ENCODE measurements at places on chromosomes 13 and 19.
A peak's percentile ranks its signal among the peaks of the same experiment; 100 is the strongest.

- peak; percentile 43 for DNase-seq
Measured at GRCh38 chr13:98103942-98104880, 38.7 kb upstream of the FARP1 start.

DNA sequence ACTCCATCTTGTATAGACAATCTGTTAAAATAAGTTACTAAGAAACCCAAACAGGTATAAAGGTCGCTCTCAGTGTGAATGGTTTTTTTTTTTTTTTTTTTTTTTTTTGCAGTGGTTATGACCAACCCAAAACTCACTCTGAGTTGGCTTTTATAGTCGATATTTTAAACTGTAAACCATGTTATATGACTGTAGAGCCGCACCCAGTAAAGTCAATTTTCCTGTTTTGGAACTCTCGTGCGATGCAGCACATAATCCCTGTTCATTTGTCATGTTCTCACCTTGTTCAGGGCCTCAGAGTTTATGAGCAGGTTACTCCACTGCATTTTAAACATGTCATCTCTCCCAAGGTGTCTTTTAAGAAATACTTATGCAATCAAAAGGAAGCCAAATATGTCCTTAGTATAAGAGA is 112.5 kb downstream of the KLF5 start:
- no peak for DNase-seq

DNA sequence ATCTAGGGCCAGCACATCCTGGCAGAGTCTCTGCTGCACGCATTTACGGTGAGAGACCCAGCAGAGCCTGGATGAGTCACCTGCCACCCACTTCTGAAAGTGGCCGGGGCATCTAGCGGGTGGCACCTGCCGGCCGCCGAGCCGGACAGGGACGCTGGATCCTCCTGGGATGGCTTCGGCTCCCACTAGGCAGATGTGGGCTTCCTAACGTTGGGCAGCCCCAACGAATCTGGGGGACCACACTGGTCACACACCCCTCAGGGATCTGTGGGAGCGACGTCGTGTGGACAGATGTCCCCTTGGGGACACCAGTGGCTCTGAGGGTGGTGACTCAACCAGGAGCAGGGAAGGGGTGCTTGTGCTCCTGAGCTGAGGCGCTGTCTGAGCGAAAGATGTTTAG is 32.2 kb downstream of the TMEM255B start:
- no peak for DNase-seq

DNA sequence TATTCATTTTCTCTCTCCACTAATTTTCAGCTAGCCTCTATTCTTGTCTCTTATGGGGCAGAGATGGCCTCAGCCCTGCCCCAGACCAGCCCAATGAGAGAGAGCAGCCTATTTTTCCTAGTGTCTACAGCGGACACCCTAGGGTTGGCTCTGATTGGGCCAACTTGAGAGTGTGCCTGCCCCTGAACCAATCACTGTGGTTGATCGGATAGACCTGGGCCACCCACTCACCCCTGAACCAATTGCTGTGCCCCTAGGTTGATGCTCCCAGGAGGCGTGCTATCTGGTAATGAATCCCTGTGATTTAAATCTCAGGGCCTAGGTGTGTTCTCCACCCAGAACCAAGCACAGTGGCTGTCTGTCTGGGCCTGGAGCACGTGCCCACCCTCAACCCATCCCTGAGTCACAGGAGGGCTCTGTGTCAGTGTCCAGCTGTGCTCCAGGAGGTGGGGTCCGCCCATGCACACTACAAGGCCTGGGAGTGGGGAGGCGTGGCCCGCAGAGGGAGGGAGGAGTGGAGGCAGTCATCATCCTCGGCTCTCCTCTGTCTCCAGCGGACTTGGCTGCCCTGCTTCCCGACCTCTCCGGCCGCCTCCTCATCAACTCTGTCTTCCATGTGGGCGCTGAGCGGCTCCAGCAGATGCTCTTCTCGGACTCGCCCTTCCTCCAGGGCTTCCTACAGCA is 14.9 kb upstream of the SCN1B start:
- DNase-seq: peak; percentile 90

DNA sequence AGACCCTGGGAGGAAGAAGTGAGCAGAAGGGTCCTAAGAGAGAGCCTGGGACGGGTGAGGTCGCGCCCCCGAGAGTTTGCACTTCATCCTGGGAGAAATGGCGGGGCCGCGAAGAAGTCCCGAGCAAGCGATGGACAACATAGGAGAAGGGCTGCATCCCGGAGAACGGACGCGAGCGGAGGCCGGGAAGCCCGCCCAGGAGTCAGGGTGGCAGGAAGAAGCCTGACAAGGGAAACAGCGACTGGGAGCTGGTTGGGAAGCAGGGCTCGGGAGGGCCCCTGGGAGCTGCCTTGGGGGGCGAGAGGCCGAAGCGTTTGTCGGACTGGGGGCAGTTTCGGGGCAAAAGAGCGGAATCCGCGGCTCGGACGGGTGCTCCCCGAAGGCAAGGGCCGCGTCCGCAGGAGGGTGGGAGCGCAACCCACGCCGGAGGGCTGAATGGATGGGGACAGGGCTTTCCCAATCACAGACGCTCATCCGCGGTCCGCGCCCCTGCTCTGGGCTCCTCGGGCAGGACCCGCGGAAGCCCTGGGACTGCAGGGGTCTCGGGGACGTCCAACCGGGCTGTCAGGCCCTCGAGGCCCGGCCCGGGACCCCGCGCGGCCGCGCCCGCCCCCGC is 469 bp downstream of the ABHD17A start:
- DNase-seq: no peak

GRCh38 chr13:74015137-74015536 is 119.1 kb downstream of the KLF12 start:
- DNase-seq: peak; percentile 35

DNA sequence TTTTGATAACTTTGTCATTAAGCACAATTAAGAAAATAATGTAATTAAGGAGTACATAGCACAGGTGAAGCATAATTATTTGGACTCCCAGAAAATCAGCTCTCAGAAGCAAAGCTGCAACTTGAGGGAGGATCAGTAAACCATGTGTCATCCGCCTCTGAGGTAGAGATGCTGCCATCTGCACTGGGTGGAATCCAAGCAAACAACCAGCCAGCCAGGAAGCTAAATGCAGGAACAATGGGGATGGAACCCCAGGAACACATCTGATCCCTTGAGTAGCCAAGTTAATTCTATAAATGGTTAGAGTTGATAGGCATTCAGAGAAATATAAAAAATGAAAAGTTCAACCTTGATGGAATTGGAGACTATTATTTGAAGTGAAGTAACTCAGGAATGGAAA is 520.2 kb downstream of the RFC3 start:
- no peak for DNase-seq

DNA sequence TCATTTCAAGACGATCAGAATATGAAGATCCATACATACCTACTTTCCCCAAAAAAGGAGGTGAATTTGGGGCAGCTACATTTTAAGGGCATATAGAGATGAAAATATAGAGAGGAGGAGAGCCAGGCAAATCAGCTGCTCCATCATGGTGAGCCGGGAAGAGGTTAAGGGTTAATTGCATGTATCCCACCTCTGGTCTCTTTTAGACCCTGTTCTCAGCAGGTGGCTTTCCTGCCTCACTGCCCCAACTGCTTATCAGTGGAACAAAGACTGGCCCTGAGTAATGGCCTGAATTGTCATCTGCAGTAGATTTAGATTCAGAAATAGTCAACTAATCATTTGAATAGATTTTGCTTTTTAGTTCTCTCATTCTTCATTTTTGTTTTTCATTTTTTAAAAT is 206.6 kb downstream of the SPRY2 start:
- DNase-seq: no peak

GRCh38 chr13:25171517-25172302 is at the start of gene AMER2:
AMER2 (minus strand) TSS chr13:25172288; CDS start chr13:25171619, 669 bp downstream.
- DNase-seq: peak; percentile 11

DNA sequence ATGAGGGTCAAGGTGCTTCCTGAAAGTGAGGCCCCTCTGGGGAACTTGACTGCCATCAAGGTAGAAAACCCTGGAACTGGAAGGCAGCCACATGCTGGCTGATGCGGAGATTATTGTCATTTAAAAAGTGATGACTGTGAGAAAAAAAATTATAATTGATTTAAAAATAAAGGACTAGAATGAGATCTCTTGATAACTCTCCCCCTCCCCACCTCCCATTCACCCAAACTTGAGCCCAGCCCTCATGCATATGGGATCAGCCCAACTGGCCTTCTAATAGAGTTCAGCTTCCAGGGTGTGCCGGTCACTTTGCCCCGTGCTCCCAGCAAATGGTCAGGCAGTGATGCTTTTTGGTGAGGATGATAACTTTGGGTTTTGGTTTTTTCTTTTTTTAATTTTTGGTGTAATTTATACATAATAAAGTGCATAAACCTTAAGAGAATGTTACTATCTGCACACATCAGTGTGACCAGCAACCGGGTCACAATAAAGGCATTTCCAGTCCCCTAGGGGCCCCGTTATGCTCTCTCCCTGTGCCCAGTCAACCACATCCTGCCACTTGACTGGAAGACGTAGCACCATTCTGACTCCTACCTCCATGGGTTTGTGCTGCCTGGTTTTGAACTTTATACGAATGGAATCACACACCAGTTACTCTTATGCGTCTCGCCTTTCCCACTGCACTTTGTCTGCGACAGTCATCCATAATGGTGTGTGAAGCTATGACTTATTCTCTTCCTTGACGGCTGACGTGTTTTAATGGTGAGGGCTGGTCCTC is 187.9 kb downstream of the USP12 start:
- no peak for DNase-seq

DNA sequence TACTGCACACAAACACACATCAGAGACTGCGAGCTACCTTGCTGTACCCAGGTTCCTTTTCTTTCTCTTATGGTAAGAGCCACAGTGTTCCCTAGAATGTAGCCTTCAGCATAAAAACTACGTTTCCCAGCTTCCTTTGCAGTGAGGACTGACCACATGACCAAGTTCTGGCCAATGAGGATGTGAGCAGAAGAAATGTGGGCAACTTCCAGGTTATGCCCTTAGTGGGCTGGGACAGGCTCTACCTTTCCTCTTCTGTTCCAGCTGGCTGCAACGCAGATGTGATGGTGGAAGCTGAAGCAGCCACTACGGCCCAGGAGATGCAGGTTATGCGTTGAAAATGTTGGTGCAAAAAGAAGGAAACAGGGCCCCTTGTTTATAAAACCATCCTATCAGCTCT is 27.5 kb downstream of the VRK3 start:
- DNase-seq: peak; percentile 30

GRCh38 chr13:109712124-109712722 is 74.2 kb downstream of the IRS2 start:
- DNase-seq: no peak

DNA sequence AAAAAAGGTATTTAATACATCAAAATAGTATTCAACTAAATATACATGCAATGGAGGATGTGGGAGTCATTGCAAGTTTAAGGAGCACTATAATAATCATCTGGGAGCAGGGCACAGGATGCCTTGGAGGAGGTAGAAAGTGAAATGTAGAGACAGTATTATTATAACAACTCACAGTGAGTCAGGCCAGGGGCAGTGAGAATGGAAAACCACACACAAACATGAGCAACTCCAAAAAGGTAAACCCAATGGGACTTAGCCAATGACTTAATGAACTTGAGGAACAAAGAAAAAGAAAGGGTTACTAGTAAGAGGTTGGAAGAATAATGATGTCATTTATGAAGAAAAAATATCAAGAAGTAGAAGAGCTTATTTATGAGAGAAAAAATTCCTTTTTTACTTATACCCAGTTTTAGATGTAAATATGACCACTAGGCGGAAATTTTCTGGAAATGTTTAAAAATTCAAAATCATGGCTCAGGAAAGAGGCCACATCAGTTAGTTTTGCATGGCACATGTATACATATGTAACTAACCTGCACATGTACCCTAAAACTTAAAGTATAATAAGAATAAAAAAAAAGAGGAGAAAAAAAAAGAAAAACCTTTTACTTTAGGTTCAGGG is 389.3 kb downstream of the SUCLA2 start:
- DNase-seq: peak; percentile 75

DNA sequence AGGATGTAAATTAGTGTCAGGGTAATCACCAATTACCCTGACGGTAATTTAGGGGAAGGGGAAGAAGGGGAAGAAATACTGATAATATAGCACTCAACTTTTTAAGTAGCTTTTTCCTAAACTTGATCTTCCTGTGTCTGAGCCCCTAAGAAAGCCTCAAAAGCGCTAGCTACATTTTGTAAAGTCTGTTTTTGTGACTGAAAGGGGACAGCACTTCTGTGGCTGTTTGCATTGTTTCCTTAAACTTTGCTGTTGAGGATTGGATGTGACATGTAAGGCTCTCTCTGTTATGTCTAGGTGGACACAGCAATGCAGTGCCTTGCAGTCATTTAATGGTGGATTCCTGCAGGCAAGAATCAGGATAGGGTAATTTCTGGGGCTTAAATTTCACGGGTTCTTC is 42.8 kb downstream of the SPATA13 start:
- no peak for DNase-seq

GRCh38 chr13:38969187-38969586 is 21.4 kb downstream of the STOML3 start:
- no peak for DNase-seq

DNA sequence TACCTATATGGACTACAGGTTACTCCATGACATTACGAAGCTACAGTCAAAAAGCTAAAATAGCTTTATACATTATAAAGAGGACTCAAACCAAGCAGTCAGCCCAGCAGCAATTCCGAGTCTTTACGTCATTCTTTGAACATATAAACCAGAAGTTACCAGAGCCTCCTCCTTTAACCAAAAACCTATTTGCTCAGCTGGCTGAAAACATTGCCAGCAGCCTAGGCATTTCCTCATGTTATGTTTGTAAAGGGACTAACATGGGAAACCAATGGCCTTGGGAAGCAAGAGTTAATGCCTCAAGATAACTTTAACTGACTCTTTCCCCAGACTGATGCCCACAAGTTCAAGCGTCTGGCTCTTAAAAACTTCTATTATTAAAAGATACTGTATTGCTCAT is 104.1 kb upstream of the ZNF492 start:
- DNase-seq: no peak

DNA sequence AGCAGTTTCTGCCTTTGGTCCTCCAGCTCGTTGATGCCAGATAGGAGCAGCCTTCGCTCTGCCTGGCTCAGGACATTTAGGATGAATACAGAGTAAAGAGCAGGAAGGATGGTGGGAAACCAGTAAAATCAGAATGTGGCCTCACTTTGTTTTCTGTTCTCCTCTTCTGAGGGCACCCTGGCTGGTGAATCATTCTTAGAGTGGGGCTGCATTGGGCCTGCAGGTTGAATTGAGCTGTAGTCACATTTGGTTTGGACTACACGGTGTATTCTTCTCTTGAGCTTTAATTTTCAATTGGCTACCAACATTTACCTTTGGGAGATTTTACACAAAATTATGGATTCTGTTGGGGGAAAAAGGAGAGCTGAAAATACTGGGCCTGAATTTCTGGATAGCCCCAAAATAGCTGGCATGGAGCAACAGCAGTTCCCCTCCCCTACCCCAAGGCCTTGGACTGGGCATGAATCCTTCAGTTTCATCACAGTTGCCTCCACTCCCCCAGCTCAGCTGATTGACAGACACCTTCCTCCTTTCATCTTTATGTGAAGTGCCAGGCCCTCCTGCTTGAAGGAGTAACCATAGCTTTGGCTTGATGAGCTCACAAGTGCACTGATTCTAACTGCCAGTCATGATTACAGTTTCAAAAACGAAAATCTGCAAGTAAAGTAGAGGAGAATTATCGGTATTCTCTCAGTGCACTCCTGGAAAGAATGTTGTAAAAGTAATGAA is 24.3 kb downstream of the ERCC5 start:
- DNase-seq: no peak

Data from fibroblast of mammary gland (primary cell).